ENCODE measurements at places on chromosomes 5 and 9.

GRCh38 chr5:178625679-178626483 lies 969 bp downstream of the CLK4 start:
- DNase-seq, result no peak

DNA sequence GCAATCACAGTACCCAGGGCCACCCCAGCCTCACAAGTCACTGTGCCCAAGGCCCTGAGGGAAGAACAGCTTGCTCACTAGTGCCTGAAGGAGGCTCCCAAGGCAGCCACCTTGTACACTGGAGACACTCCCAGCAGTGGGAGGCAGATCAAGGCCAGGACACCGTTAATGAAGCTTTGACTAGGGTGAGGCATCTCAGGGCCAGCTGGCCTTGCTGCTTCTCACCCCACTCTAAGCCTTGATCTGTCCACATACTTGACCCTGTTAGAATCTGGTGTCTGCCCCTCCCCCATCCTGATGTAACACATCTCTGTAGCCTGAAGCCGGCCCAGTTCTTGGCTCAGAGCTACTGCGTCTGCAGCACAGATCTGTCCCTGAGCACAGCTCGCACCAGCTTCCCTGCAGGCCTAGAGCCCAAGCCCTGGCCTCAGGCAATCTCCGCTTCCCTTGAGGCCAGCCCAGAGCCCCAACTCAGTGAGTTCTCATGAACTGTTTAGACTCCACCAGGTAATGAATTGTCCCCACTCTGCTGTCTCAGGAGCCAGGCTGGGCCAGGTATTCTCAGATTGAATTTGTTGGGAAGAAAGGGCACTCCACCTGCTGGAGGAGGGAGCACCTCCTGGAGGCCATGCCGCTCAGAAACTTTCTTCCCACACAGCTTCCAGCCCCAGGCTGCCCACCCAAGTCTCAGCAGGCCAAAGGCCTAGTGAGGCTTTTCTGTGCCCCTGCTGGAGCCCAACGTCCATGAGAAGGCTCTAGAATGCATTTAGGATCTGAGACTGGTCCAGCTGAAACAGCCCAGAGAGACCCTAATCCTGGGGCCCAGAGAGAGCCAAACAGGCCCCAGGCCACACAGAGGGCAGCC lies 13.4 kb upstream of the JADE2 start:
- DNase-seq, result no peak

DNA sequence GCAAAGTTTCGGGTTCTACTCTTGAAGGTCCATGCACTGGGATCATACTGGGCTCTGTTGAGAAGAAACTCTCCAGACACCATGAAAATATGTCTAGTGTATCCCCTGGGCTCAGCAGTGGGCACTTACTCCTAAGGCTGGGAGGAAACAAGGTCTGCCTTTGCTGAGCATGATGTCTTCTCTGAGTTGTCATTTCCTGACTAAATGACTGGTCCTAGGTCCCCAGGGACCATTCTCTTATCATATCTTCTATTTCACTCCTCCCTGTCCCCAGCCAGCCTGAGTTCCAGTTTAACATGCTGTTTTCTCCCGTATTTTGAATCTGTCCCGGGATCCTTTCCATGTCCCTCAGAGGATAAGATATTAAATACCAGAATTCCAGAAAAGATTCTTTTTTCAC lies 225.4 kb downstream of the MTRR start:
- no peak for DNase-seq

DNA sequence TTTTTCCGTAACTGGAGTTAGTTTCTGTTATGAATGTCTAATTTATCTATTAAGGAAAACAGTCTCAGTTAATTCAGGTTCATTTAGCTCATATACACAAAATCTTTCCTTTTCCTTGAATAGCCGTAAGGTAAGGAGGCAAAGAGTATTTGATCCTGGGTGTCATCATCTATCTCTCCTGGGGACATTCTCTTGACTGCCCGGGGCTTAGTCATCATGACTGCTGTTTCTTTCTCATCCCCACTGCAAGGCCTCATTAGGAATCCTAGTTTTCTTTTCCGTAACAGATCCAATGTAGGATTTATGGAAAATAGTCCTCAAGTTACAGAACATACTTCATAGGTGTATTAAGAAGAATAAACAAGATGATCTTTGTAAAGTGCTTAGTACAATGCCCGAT lies 134.9 kb upstream of the CHD1 start:
- DNase-seq, result no peak

DNA sequence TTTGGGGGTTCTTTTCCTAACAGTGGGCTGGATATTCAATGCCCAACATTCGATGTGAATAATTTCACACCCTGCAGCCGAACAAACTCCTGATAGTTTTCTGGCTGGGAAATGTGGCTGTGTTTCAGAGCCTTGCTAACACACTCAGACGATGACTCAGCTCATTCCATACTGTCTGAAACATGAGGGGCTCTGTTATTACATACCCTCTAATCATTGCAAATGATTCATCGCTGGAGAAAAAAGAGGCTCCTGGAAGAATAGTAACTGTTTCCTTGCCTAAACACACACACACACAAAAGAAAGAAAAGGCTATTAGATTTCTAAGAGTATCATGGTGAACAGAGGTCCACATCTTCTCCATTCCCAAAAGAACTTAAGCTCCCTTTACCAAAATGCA lies 75.8 kb downstream of the OXCT1 start:
- DNase-seq, result no peak

GRCh38 chr9:3894772-3895171 lies 369.0 kb upstream of the RFX3 start:
- DNase-seq, result no peak

DNA sequence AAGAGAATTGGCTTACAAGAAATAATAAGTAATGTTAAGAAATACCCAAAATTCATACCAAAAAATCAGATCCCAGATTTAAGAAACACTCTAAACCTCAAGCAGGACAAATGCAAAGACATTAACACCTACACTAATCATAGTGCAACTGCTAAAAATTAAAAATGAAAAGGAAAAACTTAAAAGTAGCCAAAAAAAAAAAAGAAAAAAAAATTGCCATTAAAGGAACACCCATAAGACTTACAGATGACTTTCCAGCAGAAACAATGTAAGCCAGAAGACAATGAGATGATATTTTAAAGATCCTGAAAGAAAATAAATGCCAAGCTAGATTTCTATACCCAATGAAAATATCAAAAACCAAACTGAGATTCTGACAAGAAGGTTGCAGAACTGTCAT lies 101.5 kb downstream of the DENND1A start:
- no peak for DNase-seq

DNA sequence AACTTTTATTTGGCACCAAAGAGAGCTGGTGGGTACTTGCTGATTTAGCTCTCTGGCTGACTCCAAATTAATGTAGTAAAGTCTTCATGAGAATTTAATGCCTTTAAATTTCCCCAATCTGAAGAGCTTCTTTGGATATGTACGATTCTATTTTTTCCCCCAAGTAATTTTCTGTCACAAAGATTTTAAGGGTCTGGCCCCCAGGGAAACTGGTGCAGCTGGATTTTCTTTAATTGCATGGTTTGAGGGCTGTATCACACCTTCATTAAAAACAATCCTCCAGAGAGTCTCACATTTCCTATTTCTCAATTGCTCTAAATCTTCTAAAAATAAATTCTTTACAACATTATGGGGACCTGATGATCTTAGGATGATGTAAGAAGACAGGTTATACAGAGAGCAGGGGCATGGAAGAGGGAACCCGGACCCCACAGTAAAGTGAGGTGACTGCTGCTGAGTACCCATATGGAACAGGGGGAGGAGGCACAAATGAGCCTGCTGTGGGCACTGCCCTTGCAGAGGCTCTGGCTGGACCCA lies 158.9 kb downstream of the ENTREP1 start:
- DNase-seq, result no peak

- no peak for DNase-seq
These were observed 6.5 kb downstream of the TBC1D2 start for GRCh38 chr9:98248737-98249474.

GRCh38 chr5:142979636-142980035 lies 209.5 kb downstream of the ARHGAP26 start:
- no peak for DNase-seq

GRCh38 chr5:120545951-120546350 lies 81.9 kb downstream of the PRR16 start:
- no peak for DNase-seq

- no peak for DNase-seq
These were observed 3.6 kb upstream of the IL3 start for GRCh38 chr5:132056610-132057497.

DNA sequence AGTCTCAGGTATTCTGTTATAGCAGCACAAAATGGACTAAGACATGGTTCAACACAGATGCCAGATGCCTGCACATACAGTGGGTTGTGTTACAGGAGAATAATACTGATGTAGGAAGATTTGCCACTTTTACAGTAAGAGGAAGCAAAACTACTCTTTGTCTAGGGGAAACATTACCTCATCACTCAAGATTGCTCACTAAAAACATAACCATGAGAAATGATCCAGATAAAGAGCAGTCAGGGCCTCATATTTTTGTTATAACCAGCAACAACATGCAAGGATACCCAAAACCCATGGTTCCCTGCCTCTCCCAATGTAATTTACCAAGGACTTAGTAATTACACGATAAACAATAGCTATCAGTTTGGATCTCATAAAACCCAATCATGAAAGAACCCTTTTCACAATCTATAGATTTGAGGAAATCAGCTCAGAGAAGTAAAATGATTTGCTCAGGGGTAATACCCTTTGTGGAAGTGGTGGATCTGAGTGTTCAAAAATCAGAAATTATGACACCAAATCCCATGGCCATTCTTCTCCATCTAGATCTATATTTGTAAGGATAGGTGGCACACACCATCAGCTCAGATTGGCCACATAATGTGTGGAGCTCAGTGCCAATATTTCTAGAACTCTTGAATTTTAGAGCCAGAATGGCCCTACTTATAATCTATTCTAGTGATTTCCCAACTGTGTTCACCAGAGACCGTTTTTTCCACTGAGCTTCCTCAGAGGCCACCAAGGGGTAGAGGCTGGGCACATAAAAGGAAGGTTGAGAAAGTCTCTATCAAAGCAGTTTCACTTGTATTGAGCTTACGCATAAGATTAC lies 27.8 kb downstream of the DPYSL3 start:
- DNase-seq, result no peak

GRCh38 chr5:56817263-56818014 lies 2.1 kb downstream of the MAP3K1 start:
- no peak for DNase-seq

- no peak for DNase-seq
These were observed 36.3 kb downstream of the SPATA31D1 start for GRCh38 chr9:82024908-82025307.

DNA sequence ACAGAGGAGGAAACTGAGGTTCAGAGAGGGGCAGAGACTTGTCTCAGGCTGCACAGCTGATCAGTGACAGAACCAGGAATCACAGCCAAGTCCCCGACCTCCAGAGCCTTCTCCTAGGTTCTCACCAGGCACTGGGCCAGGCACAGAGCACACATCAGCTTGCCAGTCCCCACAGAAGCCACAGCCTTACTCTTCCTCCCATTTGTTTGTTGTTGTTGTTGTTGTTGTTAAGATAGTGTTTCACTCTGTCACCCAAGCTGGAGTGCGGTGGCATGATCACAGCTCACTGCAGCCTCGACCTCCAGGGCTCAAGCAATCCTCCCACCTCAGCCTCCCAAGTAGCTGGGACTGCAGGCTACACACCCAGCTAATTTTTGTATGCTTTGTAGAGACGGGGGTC lies 41.4 kb downstream of the NAIF1 start:
- no peak for DNase-seq

- no peak for DNase-seq
These were observed 29.3 kb upstream of the NKD2 start for GRCh38 chr5:979100-979817.

- no peak for DNase-seq
These were observed 343.7 kb downstream of the SPOCK1 start for GRCh38 chr5:137155261-137156000.

DNA sequence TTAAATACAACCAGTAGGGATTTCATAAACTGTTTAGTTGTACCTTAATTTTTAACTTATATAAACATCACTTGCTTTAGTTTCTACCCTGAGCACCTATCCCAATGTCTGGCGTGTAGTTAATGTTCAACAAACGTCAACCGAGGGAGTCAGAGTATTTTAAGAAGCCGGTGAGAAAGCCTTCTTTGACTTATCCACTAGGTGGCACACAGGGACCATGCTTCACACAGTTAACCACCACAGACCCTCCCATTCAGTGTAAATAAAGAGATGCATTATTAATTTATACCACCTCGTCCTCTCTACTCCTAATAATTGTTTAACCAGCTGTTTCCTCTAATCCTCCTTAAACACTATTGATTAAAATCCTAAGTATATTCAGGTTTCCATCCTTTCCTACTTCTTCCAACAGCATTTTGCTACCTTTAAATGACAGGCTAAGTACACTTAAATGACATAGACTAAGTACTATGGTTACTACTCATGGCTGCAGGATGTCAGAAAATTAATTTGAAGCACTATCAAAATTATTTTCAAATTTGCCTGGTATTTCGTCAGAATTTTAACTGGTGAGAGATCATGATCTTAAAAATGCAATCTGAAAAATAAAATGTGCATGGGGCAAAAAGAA lies 2.3 kb downstream of the HAPLN1 start:
- DNase-seq, result no peak

DNA sequence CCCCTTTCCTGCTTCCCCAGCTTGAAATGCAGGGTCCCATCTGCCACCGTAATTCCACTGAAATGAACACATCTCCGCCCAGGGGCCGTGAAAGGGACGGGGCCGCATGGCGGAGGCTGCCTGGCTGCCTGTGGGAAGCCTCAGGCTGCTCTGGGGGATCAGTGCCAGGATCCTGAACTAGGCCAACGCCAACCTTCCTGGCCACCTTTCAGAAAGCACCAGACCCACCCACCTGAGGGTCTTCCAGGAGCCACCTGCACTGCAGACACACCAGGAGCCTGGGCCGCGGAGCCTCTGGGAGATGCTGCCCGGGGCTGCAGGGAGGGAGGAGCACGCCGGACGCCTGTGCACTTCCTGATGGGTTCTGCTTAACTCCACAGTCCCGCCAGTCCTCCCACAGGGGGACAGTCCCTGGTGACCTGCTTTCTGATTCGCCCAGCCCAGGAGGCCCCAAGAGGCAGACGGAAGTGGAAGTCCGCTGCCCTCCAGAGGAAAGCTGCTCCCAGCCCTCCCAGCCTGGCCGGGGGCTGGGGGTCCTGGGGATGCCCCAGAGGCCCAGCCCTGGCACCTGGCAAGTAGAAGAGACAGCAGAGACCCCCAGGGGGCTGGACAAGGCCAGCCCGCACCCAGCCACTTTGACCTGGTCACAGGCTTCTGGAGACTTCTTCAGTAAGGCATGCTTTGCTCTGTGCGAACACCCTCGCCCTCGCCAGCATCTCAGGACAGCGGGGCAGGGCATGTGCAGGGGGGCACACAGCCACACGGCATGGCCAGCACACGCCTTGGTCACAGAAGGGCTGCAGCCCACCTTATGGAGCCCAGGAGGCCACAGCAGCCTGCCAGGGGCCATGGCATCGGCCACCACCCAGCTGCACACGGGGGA lies at the start of gene CARD9:
TSS of gene CARD9 (minus strand) at position 370 of the 883 bp plus-strand sequence. CDS start 1,591 bp downstream, outside the sequence.
- no peak for DNase-seq

DNA sequence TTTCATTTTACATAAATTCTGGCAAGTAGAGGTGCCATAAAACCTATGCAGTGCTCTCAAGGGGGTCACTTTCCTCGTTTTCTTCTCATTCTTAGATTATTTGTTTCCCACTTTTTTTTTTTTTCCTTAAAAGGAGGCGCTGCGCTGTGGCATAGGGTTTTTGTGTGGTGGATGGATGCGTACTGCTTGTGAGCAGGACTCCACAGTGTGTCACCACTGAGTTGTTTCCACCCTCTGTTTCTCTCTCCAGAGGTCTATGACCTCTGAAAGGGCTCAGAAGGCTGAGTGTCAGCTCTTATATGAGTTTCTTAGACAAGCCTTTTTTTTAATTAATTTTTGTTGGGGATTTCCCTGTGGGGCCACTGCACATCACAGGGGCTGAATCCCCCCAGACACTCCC lies 13.6 kb upstream of the CLTB start:
- no peak for DNase-seq
